ENCODE measurements at places on chromosomes 16 and 17.

DNA sequence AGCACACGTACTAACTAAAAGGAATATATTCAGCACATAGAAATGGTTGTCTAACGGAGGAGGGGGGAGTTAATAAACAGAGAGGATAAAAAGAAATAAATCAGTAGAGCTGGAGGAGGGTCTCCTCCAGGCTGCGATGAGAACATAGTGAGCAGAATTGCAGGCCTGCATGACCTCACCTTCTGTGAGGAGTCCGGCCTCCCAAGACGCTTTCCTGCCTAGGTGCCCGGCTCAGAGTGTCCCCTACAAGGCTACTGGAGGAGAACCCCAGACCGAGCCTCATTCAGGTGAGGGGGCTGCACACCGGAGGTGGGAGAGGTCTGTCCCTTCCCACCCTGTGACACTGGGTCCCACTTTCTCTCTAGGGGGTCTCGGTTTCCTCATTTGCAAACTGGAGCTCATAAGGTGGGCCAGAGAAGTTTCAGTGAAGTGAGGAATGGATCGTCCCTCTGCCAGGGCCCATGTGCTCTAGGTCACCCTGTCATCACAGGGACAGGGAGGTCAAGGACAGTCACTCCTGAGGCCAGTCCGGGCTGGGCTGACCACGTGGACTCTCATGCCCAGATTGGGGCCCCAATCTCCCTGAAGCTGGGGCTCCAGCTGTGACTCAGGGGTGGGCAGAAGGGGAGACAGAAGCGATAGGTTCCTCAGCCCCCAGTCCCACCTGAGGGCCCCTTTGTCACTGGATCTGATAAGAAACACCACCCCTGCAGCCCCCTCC lies 3.3 kb upstream of the HBM start:
- DNase-seq, result no peak

- DNase-seq, result peak; percentile 37
These were observed 8.8 kb downstream of the JUP start for GRCh38 chr17:41777574-41778188.

DNA sequence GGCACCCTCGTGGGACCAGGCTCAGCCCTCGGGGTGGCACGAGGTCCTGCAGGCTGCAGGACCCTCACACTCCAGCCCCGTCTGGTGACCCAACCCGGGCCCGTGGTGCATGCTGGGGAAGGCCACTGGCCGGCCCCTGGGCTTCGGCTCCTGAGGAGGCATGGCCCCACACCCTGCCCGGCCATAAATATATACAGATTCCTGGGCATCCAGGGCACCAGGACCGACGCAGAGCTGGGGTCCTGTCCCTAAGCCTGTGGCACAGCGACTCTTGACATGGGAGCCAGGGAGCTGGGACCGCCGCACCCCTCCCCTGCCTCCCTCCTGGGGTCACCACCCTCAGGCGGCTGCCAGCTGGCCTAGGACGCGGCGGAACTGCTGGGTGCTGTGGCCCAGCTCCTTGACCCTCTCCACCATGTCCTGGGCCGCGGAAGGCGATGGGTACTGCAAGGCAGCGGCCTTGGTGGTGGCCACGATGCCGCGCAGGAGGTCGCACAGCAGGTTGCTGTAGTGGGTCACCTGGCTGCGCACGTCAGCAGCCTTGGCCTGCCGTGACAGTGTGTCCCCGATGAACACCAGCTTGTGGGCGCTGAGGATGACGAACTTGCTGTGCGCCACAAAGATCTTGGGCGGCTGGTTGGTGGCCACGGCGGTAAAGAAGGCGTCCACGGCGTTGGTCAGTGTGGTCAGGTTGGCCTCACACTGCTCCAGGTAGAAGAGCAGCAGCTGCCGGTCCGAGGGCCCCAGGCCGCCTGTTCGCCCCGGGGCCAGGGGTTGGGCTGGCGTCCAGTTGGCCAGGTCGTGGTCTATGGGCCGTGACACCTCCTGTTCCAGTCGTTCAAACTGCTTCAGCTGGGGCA lies 10.6 kb downstream of the CTRB1 start:
- no peak for DNase-seq

- DNase-seq, result no peak
These were observed 99.7 kb downstream of the CMIP start for GRCh38 chr16:81544261-81544660.

DNA sequence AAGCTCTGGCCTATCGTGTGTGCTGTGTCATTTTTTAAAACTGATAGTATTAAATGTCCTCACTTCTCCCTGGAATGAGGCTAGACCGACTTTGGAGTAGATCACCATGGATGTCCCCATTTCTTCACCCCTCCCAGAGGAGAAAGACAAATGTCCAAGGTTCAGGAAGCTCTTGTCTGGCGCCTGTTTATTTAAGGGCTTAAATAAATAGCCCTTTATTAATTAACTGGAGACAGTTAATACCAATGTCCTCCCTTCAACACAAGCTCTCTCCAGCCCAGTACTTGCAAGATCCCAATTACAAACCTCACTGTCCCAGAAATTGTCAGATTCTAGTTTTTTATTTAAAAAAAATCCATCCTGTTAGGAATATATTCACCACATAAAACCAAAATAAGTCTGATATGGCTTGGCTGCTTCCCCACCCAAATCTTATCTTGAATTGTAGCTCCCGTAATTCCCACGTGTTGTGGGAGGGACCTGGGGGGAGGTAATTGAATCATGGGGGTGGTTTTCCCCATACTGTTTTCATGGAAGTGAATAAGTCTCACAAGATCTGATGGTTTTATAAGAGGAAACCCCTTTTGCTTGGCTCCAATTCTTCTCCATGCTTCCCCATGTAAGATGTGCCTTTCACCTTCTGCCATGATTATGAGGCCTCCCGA lies 344.4 kb downstream of the SHISA9 start:
- DNase-seq, result no peak

- DNase-seq, result no peak
These were observed 83.0 kb downstream of the N4BP1 start for GRCh38 chr16:48526958-48527331.

DNA sequence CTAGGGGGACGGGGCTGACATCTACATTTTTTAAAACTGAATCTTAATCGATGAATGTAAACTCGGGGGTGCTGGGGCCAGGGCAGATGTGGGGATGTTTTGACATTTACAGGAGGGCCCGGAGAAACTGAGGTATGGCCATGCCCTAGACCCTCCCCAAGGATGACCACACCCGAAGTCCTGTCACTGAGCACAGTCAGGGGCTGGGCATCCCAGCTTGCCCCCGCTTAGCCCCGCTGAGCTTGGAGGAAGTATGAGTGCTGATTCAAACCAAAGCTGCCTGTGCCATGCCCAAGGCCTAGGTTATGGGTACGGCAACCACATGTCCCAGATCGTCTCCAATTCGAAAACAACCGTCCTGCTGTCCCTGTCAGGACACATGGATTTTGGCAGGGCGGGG lies 21.4 kb downstream of the ADAM11 start:
- no peak for DNase-seq

DNA sequence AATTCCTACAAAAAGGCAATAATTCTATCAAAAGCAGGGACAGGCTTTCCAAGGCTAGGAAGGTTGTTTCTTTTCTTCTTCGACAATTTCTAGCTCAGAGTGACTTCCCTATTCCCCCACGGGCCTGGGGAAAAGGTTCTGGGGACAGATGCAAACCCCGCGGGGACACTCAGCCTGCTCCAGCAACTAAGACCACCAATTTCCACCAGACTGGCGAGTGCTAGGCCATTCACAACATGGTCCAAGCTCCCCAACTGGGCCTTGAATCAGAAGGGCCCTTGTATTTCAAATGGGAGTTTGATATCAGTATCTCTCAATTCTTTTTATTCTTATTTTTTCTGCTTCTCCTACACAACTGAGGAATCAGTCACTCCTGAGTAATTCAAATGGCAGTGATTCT lies 86.7 kb downstream of the USP31 start:
- no peak for DNase-seq

- no peak for DNase-seq
These were observed 13.7 kb downstream of the N4BP1 start for GRCh38 chr16:48596326-48596725.

DNA sequence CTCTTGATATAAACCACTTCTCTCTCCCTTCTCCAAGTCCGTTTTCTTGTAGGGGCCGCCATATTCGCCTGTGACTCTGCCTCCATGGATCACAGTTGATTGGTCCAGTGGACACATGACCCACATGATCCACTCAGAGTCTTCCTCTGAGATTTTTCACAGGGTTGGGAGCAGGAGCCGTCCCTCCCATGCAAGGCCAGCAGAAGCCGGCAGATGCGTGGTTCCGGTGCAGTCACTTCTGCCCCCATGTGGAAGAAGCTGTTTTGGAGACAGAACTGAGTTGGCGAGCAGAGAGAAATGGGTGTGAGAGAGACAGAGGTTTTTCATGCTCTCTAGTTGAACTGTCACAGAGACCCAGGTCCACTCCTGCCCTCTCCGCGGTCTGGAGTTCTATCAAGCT lies 83.3 kb downstream of the C16orf95 start:
- no peak for DNase-seq

DNA sequence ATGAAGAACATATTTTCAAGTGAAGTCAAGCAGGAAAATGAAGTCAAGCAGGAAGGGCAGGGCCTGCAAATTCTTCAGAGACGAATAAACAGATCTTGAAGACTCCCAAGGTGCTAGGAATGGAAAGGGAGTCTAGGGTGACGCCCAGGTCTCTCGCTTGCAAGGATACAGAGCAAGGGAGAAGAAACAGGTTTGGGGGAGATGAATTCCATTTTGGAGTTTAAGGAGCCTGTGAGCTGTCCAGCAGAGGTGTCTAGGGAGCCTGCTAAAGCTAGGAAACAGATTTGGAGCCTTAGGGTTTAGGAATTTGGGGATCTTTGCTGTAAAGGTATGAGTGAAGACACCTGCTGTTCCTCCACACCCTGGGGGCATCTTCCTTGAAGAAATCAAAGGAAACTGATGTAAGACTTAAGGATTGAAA lies 2.0 kb upstream of the UNKL start:
- DNase-seq, result no peak

DNA sequence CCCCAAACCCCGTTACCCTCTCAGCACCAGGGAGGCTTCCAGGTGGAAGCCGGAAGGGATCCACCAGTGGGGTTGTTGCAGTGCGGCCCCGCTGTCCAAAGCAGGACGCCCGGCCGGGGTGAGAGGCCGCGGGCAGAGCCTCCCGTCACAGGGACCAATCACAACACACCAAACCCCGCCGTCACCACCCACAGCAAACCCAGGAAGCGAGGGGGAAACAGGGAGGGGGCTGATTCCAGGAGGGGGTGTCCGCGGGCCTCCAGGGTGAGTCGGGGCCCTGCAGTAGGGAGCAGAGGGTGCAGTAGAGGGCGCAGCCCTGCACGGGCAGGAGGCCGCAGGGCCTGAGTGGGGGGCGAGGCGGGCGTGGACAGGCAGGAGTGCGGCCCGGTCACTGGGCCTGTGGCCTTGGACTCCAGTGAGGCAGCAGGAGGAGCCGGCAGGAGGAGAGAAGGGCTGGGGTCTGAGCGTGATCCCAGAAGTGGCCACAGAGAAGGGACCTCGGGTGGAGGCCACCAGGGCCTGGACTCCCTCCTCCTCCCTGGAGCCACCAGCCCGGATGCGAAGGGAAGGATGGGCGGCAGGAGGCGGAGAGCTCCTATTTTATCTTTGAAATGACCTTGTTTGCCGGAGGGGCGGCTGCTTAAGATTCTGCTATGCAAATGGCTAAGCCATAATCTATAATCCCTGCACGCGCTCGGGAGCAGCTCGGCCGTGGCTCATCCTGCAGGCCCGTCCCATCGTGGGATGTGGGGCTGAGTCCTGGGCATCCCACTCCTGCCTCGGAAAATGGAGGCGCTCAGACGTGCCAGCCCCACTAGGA lies 41.5 kb downstream of the ZFPM1 start:
- DNase-seq, result no peak

DNA sequence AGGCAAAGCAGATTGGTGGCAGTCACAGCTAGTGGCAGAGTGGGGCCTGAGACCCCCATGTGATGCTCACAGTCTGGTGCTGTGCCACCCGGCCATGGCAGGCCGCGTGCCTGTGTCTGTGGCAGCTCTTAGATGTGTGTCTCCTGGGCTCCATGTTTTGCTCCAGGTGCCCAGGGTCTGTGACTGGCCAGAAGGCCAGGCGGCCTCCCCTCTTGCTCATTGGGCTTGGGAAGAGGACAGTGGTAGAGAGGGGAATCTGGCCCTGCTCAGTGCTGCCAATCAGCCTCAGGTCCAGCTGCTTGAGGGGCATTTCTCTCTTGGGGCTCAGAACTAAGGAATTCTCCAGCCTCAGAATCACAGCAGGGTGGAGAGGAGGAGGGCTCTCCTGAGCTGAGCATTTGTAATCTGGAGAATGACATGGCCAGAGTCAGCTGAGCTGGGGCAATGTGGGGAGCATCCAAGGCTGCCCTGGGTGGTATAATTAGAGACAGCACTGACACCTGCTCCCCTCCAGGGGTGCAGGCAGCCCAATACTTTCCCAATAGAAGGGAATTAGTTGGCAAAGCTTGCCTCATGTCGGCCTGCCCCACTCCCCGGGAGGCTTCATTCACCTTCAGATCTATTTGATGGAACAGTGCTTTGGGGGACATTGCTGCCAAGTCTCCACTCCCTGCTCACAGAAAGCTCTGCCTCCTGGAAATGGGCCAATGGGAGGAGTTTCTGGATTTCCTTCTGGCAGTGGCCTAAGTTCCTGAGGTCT lies 2.7 kb upstream of the LASP1NB start:
- DNase-seq, result no peak

DNA sequence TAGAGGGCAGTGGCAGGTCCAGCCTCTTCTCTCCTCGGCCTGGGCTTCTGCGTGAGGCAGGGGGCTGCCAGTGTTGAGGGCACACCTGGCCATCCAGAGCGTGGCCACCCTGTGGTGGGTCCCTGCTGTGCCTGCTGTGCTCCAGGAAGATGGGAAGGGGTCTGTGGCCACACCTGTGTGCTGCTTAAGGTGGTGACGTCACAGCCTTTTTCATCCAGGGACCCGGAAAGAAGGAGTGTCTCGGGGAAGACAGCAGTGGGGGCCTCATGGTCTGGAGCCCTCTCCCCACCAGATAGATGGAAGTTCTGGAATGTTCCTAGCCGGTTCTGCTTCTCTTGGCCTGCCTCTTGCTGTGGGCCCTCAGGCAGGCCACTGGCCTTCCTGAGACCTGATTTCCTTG lies 36.5 kb downstream of the ACTG1 start:
- DNase-seq, result no peak
